ENCODE measurements at places on chromosomes 4 and X. TPM values are rescaled to one million over a fixed set of nuclear protein-coding genes. Genes with fewer than 3 reads are reported as not detected.
A peak's percentile ranks its signal among the peaks of the same experiment; 100 is the strongest.

- no peak for DNase-seq
Measured at GRCh38 chr4:72496119-72496518, 72.9 kb downstream of the ADAMTS3 start.

DNA sequence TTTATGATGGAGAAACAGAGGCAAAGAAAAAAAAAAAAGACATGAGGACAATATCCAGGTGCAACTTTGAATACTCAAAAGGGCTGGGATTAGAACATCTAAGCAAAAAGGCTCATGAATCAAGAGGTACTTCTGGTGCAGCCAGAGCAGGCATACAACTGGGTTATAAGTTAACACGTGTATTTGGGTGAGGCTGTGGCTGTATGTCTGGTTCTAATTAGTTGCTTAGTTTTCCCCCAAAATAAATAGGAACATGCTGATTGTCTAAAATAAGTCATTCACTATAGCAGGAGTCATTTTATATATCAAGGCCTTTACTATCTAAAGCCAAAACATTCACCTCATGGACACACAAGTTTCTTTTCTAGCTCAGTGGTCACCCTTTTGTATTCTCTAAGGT, 20.2 kb downstream of the NHS start:
- DNase-seq: no peak

Gene ASMT
- polyA plus RNA-seq: not detected

DNA sequence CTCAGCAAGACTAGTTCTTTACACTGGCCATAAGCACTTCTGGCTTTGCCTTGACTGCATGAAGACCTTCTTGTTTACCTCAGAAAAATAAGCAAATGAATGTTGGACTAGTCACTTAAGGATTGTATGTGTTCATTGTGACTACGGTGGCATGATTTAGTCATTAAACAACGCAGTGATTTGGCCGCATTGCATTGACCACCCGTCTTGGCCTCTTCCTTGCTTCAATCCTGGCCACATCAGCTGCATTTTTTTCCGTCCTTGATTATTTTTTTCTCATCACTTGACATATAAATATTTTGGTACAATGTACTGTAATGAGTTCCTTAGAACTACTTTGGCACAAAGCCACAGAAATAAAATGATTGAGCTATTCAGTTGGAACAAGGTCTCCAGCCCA, 656.2 kb downstream of the RAB28 start:
- DNase-seq: no peak

DNA sequence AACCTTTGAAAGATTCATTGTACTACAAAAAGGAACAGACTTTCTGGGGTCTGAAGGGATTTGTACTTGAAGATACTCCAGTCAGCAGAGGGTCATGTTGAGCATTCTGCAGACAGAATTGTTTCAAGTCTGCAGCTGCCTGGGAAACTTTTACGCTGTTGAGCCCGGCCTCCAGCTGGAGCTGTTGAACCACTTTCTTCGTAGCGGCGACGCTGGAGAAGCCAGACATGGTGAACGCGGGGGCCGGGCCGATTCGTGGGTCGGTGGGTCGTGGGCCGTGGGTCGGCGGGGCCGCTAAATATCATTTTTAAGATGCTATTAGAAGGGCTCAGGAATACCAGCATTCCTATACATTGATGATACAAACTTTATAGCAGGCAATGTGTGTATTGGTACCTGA, 12.0 kb upstream of the RTL9 start:
- no peak for DNase-seq

GRCh38 chrX:147958291-147958690, 22.8 kb upstream of the FMR1NB start:
- no peak for DNase-seq

Gene STOX2
- 8.8 TPM for polyA plus RNA-seq

GRCh38 chrX:151396042-151396824, 773 bp upstream of the VMA21 start:
- DNase-seq: peak; percentile 26

Data from right renal cortex interstitium (tissue), 3 donors.